ENCODE measurements at places on chromosomes 5 and 9.

GRCh38 chr5:16580382-16580781, 36.4 kb downstream of the RETREG1 start:
- DNase-seq: no peak

DNA sequence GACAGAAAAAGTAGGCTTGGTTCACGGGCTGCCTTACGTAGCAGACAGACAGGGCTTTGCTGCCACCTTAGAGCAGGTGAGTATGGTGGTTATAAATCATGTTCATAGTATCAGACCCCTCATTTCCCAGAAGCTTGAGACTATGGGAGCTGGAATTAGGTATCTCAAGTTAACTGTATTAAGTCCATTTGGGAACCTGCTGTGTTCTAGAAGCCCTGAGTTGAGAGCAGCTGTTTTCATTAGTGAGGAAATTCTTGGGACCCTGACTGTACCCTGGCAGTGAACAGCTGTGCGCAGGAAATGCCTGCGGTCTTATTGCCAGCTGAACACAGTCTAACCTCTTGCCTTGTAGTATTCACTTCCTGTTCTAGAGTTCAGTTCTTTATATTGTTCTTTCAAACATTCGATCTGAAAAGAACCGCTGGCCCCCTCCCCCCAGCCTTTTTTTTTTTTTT, 29.8 kb downstream of the UGCG start:
- DNase-seq: peak; percentile 45

- no peak for DNase-seq
Observed at GRCh38 chr5:13218518-13218917, 726.0 kb downstream of the DNAH5 start.

DNA sequence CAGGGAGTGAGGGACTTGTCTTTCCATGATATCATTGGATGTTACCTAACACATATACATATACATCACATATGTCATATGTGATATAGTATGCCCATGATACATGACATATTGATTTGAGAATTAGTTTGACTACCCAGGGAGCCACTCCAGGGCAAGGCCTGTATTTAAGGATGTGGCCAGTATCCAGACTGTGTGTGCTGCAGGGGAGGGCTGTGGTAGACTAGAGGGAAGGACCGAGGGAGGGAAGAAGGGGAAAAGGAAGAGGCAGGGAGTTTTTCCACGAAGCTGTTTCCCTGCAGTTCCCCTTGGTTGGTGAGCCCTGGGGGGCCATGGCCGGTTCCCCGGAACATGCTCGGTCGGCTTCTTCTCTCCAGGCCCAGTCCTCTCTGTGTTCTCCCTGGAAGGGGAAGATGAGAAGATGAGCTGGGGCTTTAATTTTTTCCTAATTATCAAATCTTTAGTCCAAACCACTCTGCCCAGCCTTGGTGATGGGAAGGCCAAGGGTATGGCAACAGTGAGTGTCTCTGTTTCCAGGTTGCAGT, 48.7 kb downstream of the NSUN2 start:
- DNase-seq: no peak

- DNase-seq: no peak
Observed at GRCh38 chr5:158170534-158170933, 311.6 kb upstream of the CLINT1 start.

DNA sequence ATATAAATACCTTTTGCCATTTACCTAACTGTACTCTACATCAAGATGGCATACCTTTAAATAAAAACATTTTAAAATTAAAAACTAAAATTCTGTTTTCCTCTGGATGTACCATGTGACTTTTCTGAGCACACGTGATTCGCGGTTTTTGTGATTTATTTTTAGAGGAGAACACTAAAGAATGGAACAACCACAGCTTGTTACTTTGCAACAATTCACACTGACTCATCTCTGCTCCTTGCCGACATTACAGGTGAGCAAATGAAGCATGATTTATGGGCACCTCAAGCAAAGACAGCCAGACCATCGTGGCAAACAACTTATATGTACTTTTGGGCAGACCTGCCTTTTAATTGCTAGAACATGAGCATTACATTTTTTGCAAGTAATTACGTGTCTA, 61.3 kb downstream of the GDA start:
- DNase-seq: no peak

- no peak for DNase-seq
Observed at GRCh38 chr9:107243742-107244141, 39.3 kb upstream of the RAD23B start.
